AG10803 (cell line): ENCODE measurements at places on chromosomes 5 and 9.
A peak's percentile ranks its signal among the peaks of the same experiment; 100 is the strongest.

GRCh38 chr5:97545886-97546535, 363.0 kb upstream of the RIOK2 start:
- DNase-seq, result peak; percentile 57

- peak; percentile 84 for DNase-seq
These were observed 36.1 kb upstream of the OSMR start for GRCh38 chr5:38809388-38810359.

DNA sequence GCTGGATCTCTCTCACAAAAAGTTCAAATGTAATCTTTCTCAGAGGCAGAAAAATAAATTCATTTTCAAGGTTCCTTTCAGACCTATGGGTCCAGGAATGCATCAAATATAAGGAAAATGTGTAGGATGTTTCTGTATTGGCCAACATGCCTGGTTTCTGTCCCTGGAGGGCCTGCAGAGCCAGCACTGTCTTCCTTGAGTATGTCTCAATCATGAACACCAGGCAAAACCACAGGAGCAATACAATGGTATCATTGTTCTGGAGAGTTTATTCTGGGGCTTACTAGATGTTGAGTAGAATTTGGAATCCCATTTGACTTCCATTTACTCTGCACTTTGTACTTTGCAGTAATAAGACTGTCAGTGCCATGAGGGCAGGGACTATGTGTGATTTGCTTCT, 23.5 kb downstream of the INSYN2B start:
- DNase-seq, result peak; percentile 61

- peak; percentile 53 for DNase-seq
These were observed 9.6 kb upstream of the PAPPA start for GRCh38 chr9:116144038-116144437.

GRCh38 chr5:128850049-128850448, 115.2 kb upstream of the SLC27A6 start:
- DNase-seq, result no peak

GRCh38 chr5:74309050-74309449, 331.5 kb downstream of the ENC1 start:
- no peak for DNase-seq
